ENCODE measurements at places on chromosomes 5 and 9.

DNA sequence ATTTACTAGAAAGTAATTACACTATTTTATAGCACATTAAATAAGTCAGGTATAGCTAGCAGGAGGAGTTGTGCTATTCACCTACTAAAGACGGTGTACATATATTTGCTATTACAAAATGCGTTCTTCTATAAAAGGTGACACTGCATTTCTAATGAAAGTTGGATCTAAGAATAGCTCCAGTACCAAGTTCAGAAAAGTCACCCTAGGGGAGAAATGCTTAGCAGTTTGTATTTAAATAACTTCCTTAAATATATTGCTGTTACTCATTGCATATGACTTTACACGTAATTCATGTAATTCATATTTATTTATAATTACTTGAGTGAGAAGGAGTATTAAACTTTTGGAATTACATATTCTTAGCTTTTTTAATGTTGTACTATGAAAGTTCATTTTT is 7.0 kb upstream of the SUB1 start:
- no peak for DNase-seq

DNA sequence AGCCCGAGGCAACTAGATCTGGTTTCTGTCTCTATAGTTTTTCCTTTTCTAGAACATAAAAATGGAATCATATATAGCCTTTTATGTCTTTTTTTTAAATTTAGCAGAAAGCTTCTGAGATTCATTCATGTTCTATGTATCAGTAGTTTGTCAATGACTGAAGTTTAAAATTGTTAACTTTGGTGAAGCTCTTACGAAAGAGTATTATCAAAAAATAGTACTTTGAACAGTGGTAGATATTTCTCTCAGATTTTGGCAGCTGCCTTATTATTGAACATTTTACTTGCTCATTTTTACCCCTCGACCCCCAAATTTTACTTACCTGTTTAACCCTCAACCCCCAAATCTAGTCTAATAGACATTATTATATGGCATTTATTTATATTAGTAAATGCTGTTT is 10.2 kb downstream of the NIPBL start:
- DNase-seq: no peak

DNA sequence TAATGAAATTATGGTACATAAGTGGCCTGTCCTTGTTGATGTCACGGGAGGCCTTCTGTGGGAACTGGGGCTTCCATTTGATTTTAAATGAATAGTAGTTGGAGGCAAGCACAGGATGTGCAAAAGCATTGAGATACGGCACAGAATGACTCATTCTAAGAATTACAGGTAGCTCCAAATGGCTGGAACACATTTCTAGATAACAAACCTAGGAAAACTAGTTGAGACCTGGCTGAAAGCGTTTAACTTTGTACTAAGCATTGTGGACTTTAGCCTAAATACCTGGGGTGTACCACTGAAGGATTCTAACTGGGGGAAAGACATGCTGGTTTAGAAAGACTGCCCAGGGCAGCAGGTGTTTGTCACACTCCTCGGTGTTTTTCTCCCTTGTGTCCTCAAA is 9.4 kb downstream of the SKP2 start:
- DNase-seq: no peak

GRCh38 chr5:72550595-72550994 is 43.4 kb upstream of the ZNF366 start:
- DNase-seq: no peak

GRCh38 chr9:95757439-95757838 is 118.1 kb upstream of the ERCC6L2 start:
- DNase-seq: no peak

GRCh38 chr5:129021744-129022143 is 56.5 kb downstream of the SLC27A6 start:
- no peak for DNase-seq

DNA sequence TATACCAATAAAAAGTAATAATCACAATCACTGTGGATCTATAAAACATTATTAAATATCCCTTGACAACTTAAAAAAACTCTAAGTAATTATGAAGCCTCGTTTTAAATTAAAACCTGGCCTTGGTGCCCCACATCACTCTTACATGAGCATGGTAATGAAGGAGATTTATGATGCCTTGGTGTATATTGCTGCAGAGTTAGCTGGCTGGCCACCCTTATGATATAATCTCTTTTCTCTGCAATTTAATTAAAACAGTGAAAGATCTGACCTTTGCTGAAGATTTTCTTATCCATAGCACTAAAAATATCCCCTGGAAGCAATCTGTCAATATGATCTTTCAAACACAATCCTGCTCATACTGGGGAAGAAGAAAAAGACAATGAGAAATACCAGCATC is 48.8 kb upstream of the PCSK1 start:
- no peak for DNase-seq

GRCh38 chr5:96876292-96876850 is at the start of gene ERAP2:
ERAP2 (plus strand) TSS chr5:96876500; CDS start chr5:96879686, 3,186 bp downstream.
- no peak for DNase-seq

All from adrenal gland (tissue), 19 donors.